Naive thymus-derived CD4-positive, alpha-beta T cell (primary cell): ENCODE measurements at places on chromosomes 7 and 10.

GRCh38 chr10:52442576-52442975 is 128.5 kb downstream of the DKK1 start:
- no peak for DNase-seq

GRCh38 chr7:71408271-71408670 is 276.3 kb downstream of the GALNT17 start:
- DNase-seq, result no peak

DNA sequence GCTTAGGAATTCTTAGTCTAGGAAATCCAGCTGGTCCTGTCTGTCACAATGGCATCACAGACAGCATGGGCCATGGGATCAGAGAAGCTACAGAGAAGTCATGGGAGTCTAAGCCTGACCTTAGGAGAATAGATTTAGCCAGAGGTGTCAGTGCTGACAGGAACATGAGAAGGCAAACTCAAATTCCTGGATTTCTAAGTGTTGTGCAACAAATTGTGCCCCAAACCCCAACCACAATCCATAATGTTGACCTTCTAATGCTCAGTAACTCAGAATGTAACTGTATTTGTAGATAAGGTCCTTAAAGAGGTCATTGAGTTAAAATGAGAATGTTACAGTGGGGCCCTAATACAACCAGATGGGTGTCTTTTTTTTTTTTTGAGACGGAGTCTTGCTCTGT is 95.9 kb upstream of the RHOBTB1 start:
- DNase-seq, result no peak

DNA sequence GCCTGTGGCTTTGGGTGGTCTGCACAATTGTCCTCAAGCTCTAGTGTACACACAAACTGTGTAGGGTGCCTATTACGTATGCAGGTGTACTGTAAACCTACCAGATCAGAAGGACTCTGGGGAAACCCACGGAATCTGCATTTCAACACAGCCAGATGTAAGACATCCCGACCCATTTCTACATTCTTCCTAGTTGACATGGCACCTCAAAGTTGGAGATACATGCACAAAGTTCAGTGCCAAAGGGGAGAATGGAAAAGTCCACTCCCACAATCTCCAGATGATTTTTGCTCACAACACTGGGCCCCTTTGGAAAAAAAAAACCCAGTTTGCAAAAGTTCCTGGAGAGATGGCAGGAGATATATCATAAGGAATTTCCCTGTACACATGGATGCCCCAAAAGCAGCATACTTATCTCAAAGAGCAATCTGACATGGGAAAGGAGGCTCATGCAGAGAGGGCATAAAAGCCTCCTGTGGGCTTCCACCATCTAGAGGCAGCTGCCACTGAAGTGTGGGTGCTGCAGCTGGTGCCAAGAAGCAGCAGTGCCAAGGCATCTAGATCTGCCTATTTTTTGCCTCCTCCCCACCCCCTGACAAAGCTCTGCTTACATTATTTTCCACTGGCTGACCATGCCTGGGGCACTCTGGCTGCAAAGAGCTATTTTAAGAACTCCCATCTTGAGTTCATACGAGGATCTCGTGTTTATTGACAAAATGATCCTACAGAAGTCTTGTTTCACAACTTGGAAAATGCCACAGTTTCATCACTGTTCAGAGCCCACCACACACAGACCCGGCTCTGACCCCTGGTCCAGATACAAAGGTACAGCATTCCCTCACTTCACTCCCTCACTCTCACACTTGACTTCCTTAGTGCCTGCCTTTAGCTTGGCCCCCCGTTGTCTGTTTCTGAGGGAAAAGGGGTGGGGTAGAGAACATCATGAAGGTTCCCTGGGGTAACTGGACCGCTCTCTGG is 12.9 kb downstream of the TECTB start:
- no peak for DNase-seq

- DNase-seq, result no peak
Measured at GRCh38 chr10:109454691-109455090, 468.6 kb downstream of the XPNPEP1 start.

- no peak for DNase-seq
Measured at GRCh38 chr7:128963327-128963757, 25.6 kb downstream of the IRF5 start.

DNA sequence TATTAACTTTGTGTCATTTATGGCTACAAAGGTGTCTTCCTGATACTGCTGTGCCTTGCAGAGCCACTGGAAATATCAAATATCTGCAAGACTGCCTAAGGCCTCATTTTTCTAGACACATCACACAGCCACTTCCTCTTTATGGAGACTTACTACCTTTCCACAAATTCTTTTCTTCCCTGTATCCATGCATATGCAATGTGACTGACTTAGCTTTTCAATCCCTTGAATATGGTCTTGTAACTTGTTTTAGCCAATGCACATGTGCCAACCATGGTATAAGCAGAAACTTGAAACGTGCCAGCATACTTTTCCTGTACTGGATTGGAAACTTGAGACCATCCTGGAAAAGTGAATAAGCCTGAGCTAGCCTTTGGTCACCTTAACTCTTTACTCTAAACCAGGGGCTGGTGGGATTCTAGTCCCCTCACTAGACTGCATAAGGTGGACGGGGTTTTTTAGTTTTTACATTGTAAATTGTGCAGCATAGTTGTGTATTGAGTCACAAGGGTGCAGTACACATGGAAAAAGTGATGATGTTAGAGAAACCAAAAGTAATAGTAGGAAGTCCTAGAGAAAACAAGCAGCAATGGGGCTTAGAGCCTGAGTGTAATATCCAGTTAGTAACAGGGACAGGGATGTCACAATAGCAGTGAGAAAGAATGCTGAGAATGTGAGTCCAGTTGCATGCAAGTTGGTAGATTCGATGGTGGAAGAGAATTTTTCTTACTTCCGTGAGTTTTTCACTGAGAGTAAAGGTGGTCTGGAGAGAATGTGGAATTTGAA is 879.5 kb downstream of the SORCS1 start:
- no peak for DNase-seq

DNA sequence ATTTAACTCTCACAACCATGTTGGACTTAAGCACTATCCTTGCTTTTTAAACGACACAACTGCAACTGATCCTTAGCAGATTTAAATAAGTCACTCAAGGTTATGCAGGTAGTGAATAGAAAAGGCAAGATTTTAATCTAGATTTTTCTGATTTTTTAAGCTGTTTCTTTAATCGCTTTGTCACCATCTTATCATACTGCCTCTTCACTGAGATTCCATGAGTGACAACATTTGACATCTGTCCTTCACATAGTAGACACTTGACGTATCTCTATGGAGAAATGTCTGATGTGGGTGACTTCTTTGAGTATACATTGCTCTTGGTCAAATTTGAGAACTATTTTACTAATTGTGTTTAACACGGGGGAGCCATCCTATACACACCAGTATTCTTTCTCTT is 839.7 kb downstream of the GATA3 start:
- DNase-seq, result no peak

DNA sequence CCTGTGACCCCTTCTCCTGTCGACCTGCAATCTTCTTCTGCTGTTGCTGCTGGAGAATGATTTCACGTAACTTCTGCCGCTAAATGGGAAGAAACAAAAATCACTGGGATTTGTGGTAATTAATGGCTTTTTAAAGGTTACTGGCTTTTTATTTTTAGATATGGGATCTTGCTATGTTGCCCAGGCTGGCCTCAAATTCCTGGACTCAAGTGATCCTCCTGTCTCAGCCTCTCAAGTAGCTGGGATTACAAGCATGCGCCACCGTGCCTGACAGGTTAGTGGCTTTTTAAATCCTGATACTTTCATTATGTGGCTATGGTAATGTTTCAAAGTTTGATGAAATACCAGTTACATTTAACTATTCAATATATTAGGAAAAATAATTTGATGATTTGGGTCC is 154.6 kb downstream of the GALNT11 start:
- no peak for DNase-seq

DNA sequence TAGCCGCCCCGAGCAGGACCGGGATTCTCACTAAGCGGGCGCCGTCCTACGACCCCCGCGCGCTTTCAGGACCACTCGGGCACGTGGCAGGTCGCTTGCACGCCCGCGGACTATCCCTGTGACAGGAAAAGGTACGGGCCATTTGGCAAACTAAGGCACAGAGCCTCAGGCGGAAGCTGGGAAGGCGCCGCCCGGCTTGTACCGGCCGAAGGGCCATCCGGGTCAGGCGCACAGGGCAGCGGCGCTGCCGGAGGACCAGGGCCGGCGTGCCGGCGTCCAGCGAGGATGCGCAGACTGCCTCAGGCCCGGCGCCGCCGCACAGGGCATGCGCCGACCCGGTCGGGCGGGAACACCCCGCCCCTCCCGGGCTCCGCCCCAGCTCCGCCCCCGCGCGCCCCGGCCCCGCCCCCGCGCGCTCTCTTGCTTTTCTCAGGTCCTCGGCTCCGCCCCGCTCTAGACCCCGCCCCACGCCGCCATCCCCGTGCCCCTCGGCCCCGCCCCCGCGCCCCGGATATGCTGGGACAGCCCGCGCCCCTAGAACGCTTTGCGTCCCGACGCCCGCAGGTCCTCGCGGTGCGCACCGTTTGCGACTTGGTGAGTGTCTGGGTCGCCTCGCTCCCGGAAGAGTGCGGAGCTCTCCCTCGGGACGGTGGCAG is at the start of gene MGMT:
TSS of gene MGMT (plus strand) at position 539 of the 656 bp plus-strand sequence.
- DNase-seq, result peak; percentile 96
